ENCODE measurements at places on chromosomes 11 and 22.

- DNase-seq: no peak
These were observed 723 bp downstream of the CACNG2 start for GRCh38 chr22:36702842-36703215.

- no peak for DNase-seq
These were observed 418.5 kb upstream of the SYN3 start for GRCh38 chr22:33476716-33477115.

GRCh38 chr22:44926124-44926475, 83.7 kb downstream of the PHF21B start:
- DNase-seq: no peak

GRCh38 chr11:121890377-121890776, 225.6 kb downstream of the BLID start:
- no peak for DNase-seq

DNA sequence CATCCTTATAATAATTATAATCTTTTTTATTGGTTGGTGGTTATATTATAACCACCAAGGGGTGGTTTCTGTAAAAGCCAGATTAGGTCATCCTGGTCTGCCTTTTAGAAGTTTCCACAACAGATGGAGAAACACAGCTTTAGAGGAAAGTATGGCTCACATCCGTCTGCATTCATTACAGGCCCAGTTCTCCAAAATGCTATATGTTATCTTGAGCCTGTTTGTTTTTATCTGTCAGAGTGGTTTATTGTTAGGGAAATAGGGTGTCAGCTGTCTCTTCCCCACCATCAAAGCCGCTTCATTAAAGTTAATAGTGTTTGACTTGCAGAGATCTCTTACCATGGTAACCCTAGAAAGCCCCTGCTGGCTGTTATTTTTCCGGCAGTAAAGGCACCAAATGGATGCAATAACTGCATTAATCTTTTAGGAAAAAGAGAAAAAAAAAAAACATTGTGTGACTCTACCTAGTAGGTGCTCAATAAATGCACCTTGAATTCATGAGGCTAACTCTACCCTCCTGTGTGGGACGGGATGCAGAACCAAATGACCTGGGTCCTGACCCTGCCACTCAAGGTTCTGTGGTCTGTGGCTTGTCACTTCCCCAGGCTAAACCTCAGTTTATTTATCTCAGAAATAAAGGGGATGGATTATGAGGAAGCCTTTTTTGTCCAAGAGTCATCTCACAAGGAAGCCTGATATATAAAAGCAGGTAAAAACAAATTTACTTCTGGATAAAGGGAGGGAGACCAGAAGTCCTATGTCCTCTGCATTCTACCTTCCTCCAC, 118.3 kb downstream of the WT1 start:
- no peak for DNase-seq

GRCh38 chr11:72736452-72737069, 15.6 kb downstream of the ARAP1 start:
- DNase-seq: peak; percentile 35
